ENCODE measurements at places on chromosomes 5 and 9. TPM values are rescaled to one million over a fixed set of nuclear protein-coding genes. Genes with fewer than 3 reads are reported as not detected.

- DNase-seq, result no peak
These were observed 72.0 kb downstream of the RETREG1 start for GRCh38 chr5:16544607-16545374.

DNA sequence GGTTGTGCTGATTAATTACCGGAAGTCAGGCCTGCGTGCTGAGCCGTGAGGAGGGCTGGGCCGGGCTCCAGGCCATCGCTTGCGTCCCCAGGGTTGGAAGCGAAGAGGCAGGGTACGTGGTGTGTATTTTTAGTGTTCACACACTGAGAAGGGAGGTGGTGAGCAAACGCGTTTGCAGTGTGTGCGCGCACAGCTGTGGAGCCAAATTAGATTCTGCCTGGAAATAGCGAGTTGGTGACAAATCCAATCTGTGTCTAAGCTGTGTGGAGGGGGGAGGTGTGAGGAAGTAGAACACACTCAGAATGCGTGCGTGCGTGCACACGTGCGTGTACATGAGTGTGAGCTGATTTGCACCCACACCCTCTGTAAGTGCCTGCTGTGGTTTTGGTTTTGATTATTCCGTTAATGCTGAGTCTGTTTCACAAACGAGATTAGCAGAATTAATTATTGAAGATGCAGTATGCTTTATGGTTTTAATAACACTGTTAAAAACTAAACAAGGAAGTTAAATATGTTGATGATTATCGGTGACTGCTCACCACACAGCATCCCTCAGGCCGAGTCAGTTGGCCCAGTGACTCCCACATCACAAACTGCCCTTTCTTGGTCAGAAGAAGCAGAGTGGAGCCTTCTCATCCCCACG lies 111.8 kb upstream of the FCN2 start:
- DNase-seq, result no peak

DNA sequence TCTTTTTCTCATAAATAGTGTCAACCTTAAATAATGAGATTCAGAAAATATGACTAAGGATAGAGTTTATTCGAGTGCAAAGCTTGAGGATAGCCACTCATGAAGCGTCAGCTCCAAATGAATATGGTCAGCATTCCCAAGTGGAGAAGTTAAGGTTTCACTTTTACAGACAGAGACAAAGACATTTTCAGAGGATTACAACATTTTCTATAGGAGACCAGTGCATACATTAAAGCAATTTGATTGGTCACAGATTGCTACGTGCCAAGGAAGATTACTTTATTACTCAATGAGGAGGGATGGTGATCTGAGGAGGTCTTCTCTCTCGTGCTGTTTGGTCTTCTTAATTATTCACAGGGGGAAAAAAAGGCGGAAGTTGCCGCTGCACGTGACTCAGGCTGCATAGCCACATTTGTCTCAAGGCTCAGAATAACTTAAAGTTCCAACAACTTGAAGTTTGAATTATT lies 60.1 kb upstream of the SPATA31C2 start:
- no peak for DNase-seq

- DNase-seq, result no peak
These were observed 45.7 kb upstream of the FAM170A start for GRCh38 chr5:119583684-119584083.

DNA sequence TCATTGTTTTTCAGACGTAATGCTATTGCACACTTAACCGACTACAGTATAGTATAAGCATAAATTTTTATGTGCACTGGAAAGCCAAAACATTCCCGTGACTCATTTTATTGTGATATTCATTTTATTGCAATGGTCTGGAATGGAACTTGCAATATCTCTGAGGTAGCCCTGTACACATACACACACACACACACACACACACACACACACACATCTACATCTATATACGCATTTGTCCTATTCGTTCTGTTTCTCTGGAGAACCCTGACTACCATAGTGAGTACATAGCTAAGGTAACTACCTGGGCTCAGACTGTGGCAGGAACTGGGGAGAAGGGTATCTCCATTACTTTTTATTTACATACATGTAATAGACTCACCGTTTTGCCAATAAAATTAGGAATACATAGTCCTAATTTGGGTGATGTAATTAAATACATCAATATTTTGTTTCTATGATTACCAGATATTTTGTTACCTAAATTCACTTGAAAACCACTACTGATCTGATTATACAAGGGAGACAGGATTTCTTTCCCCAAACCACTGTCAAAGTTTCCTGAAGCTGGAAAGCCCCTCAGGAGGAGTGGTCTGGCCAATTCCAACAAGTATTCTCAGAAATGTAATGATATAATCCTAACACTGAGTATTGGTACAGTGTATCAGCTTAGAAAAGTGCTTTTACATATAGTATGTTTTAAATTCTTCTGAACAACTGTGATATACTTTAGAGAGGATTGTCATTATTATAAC lies 74.0 kb upstream of the PLPP1 start:
- no peak for DNase-seq

DNA sequence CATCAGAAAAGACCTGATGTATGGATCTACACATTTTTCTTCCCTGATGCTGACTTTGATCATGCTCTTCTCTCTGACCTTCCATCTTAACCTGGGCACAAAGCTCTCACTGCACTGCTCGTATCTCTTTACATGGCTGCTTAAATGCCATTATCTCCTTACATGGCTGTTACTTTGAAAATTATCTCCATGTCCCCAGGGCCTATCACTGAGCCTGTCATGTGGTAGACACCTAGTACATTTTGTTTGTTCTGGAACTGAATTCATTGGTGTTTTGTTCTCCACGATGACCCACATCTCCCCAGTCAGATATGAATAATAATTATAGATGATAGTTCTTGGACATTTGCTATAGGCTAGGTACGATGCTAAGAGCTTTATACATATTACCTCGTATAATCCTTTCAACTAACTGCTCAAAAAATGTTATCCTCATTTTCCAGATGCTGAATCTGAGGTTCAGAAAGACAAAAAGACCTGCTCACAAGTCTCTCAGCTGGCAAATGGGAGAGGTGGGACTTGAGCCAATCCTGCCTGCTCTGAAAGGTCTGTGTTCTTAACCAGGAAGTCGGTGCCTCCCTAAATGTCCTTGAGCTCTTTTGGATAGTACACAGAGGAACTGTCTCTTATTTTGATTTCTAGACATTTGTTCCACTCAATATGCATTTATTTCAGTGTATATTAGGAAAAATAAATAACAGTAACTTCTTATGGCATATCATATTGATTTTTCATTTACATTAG lies 9.8 kb upstream of the CPEB4 start:
- DNase-seq, result no peak

- DNase-seq, result no peak
These were observed 5.1 kb upstream of the SEPTIN8 start for GRCh38 chr5:132782101-132782500.

- DNase-seq, result no peak
These were observed 116.0 kb downstream of the MACIR start for GRCh38 chr5:103374473-103374963.

- peak; percentile 30 for DNase-seq
These were observed 21.0 kb downstream of the APC start for GRCh38 chr5:112758676-112759075.

DNA sequence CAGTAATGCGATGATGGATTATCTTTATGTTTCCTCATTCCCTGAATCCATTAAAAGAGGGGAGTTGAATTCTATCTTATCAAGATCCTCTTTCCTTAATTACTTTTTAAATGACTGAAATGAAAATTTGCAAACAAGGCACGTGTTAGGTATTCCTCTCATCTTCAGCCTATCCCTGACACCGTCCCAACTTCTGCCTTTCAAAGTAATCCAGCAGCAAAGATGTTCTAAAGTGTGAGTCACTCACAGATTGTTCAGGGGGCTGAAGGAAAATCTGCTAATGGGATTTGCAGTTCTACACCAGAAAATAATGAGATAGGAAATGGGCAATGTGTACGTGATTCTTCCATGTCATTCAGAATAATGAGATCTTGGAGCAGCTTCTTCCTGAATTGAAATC lies 403.0 kb downstream of the ARHGEF28 start:
- no peak for DNase-seq

DNA sequence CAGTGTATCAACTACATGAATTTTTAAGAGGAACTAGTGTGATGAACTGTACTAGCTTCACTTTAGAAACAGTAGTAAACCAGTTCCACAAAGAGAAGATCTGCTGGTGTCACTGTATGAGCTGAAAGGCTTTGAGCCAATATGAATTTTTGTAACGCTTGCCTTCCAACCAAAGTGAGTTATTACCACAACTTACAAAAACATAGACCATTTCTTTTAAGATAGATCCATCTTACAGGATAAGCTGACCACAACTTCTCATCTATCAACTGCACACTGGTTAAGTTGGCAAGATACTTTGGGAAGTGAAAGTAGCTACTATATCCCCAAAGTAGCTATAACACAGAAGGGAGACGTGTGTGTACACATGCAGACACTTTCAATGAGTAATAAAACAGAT lies 849.6 kb upstream of the DMAC1 start:
- DNase-seq, result no peak

- DNase-seq, result no peak
These were observed 45.1 kb upstream of the HK3 start for GRCh38 chr5:176944268-176944667.

GRCh38 chr9:89544279-89544661 lies 46.4 kb upstream of the SEMA4D start:
- DNase-seq, result no peak

DNA sequence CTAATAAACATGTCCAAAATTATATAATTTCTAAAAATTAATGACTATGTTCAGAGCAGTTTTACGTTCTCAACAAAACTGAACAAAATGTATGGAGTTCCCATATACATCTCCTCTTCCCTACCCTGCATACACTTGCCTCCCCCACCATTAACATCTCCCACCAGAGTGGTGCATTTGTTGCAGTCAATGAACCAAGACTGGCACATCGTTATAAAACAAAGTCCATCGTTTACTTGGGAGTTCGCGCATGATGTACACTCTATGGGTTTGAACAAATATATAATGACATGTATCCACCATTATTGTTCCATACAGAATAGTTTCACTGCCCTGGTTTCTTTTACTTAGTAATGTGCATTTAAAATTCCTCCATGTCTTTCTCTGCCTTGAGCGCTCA lies 130.1 kb downstream of the APBA1 start:
- no peak for DNase-seq

DNA sequence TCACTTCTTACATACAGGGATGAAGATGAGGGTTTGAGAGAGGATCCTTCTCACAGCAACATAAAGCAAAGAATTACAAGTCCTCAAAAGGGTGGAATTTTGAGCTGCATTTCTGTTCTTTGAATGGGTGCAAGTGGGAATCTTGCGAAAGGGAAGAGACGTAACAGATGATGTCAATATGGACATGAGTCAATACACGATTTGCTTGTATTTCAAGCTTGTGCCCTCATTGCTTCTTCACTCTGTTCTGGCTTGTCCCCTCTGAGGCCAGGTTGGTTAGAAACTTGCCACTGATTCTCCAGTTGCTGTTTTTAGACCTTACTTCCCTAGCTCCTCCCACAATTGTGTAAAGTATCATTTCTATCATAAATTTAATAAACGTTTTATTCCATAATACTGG lies 104.8 kb upstream of the CLINT1 start:
- DNase-seq, result no peak

DNA sequence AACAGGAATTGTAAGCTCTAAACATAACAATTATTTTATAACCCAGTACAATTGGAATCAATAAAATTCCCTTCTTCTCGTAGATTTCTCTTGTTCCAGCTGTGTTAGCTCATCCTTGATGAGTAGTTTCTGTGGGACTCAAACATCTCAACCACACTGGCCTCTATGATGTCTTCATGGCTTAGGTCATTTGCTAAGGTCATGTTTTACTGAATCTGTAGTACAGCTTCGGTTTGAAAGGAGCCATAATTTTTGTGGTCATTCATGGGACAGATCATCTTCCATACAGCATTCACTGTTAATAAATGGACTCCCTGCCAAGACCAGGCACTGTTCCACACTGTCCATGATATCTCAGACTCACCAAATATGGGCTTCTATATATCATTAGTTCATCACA lies 369.0 kb upstream of the RFX3 start:
- no peak for DNase-seq

DNA sequence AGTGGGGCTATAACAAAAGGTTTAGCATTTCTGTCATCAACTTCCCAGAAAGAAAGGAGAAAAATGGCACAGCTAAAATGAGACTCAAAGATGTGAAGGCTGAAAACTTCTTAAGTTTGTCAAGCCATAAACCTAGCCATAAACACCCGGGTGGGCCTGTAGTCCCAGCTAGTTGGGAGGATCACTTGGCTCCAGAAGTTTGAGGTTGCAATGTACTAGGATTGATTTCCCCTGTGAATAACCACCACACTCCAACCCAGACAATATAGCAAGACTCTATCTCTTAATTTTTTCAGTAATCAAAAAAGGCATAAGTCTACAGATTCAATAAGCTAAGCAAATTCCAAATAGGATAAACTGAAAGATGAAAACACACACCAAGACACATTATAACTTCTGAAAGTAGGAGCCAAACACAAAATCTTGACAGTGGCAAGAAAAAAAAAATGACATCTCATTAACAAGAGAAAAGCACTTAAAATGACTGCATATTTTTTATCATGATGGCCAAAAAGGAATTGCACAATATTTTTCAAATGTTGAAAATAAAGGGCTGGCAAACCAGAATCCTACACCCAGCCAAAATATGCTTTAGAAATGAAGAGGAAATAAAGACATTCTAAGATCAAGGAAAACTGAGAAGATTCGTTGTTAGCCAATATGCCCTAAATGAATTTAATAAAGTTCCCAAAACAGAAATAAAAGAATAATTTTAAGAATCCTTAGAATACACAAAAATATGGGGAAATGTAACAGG lies 308.4 kb downstream of the BRINP1 start:
- DNase-seq, result no peak

GRCh38 chr5:127184851-127185250 lies 105.7 kb upstream of the MEGF10 start:
- DNase-seq, result no peak

DNA sequence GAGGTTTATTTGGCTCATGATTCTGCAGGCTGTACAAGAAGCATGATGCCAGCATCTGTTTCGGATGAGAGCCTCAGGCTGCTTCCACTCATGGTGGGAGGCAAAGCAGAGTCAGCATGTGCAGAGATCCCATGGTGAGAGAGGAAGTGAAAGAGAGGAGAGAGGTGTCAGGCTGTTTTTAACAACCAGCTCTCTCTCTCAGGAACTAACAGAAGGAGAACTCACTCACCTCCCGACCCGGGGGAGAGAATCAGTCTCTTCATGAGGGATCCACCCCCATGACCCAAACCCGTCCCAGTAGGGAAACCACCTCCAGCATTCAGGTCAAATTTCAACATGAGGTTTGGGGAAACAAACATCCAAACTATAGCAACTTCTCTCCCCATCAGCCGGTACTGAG lies 187.7 kb downstream of the ENC1 start:
- no peak for DNase-seq

Gene MEIKIN
- total RNA-seq, result not detected

Gene ABHD17B
- 34.7 TPM for total RNA-seq

Gene ADRB2
- 3.1 TPM for total RNA-seq

Gene CCNJL
- total RNA-seq, result 25.0 TPM

Gene PCA3
- total RNA-seq, result not detected

Gene STC2
- 0.26 TPM for total RNA-seq

Gene NDUFB6
- 39.3 TPM for total RNA-seq

Gene MEF2C
- 32.6 TPM for total RNA-seq

Gene C6
- total RNA-seq, result 1.5 TPM

Gene IL9
- not detected for total RNA-seq

Gene RHOBTB3
- 85.2 TPM for total RNA-seq

Gene SARDH
- 2.1 TPM for total RNA-seq

Gene CSF1R
- total RNA-seq, result 9.0 TPM
